ENCODE measurements at places on chromosomes 11 and 22.

DNA sequence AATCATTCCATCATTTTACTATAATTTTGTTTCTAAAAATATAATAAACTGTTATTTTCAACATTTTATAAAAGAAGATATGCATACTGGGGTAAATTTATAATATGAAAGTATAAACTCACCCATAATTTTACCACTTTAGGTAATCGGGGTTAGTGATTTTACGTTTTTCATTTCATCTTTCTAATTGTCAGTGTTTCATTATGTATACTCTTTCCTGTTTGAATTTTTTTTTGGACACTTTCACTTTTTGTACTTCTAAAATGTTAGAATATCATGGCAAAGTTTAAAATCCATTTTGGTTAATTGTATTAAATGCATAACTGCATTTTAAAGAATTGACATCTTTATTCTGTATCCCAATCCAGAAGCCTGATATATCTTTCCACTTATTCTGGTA lies 115.8 kb downstream of the METTL15 start:
- no peak for DNase-seq
- no peak overlapping the region for H3K27ac ChIP-seq
- no peak overlapping the region for H3K4me3 ChIP-seq
- peaks cover 12% of the 10 kb centered on the region for H3K4me1 ChIP-seq
- H3K27me3 ChIP-seq, result no peaks in the 10 kb centered on the region

DNA sequence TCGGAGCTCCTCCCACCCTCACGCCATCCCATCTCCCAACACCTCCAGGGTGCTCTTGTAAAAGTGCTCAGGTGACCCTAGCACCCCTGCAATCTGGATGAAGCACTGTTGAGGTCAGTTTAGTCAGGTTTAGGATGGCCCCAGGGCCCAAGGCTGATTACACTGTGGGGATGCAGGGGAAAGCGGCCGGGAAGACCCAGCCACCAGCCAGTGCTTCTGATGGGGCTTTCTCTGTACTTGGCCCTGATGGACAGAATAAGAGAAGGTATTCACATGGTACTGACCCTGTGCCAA lies 28.7 kb downstream of the TPBGL start:
- no peak overlapping the region for H3K27ac ChIP-seq
- peaks cover 10% of the 10 kb centered on the region for H3K4me1 ChIP-seq
- H3K27me3 ChIP-seq, result no peaks in the 10 kb centered on the region
- no peaks in the 10 kb centered on the region for H3K36me3 ChIP-seq
- no peak overlapping the region for H3K4me3 ChIP-seq
- DNase-seq, result no peak

GRCh38 chr11:121566279-121567168 lies 113.8 kb upstream of the SORL1-AS1 start:
- H3K4me3 ChIP-seq, result no peak overlapping the region
- no peaks in the 10 kb centered on the region for H3K27me3 ChIP-seq
- DNase-seq, result no peak
- peak overlapping the region; percentile 53 for H3K27ac ChIP-seq
- peaks cover 14% of the 10 kb centered on the region for H3K36me3 ChIP-seq
- peaks cover 27% of the 10 kb centered on the region for H3K4me1 ChIP-seq

DNA sequence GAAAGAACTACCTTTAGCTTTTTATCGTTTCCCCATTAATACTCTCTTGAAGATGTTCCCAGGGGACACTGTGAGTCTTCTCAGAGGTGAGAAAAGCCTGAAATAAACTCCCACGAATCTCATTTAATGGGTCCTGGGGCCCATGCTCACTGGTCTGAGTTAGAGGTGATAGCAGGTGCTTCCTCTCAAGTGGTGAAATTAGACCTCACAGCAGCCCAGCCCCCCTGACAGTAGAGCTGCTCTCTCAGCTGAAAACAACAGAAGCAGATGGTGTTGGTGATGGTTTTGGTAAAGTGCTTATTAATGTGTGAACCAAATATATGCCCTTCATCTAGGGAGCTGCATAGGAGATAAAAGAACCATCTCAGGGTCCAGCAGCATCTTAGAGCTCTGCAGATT lies 76.8 kb upstream of the VPREB1 start:
- no peak for DNase-seq
- H3K36me3 ChIP-seq, result no peaks in the 10 kb centered on the region
- H3K27ac ChIP-seq, result peak overlapping the region; percentile 78

DNA sequence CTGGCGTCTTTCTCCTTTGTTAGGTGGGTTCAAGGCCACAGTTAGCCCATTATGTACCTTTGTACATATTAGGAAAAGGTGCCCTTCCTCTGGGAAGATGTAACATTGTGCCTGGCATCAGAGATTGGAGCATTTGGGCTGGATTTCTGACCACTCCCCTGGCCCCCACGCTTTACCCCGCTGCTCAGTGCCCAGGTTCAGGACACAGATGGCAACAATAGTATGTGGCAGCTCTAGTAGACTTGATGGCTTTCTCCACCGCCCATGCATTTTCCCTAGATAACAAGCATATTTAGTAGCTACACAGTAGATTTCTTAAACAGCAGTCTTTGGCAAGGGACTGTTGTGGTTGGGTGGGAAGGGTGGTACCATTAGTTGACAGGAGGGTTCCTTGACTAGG lies 53.1 kb downstream of the YAP1 start:
- H3K27ac ChIP-seq, result no peak overlapping the region
- no peak overlapping the region for H3K4me3 ChIP-seq
- no peak for DNase-seq
- no peaks in the 10 kb centered on the region for H3K27me3 ChIP-seq
- H3K4me1 ChIP-seq, result no peaks in the 10 kb centered on the region
- no peaks in the 10 kb centered on the region for H3K36me3 ChIP-seq

- H3K36me3 ChIP-seq, result peaks cover 6% of the 10 kb centered on the region
- H3K27ac ChIP-seq, result no peak overlapping the region
- H3K27me3 ChIP-seq, result no peaks in the 10 kb centered on the region
- H3K4me1 ChIP-seq, result peaks cover 2% of the 10 kb centered on the region
- DNase-seq, result no peak
These were observed 50.9 kb downstream of the PPP2R1B start for GRCh38 chr11:111715142-111715816.

DNA sequence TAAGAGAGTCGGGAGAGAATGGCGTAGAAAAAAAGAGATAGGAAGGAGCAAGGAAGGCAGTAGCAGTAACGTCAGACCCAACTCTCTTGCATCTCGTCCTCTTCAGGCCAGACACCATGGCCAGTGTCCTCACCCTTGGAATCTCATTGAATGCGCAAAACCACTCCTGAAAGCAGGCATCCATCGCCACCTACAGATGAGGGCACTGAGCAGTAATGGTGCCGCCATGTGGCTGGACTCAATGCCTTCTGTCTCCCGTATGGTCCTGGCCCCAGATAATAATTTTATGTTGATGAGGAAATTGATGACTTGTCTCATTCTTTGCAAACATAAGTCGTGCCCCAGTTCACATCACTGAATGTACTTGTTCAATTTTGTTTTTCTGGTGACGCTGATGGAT lies 17.8 kb upstream of the ALX4 start:
- H3K4me1 ChIP-seq, result no peaks in the 10 kb centered on the region
- H3K27ac ChIP-seq, result no peak overlapping the region
- DNase-seq, result no peak

GRCh38 chr11:130516554-130517505 lies 68.4 kb downstream of the ADAMTS15 start:
- H3K4me3 ChIP-seq, result no peak overlapping the region
- no peaks in the 10 kb centered on the region for H3K27me3 ChIP-seq
- no peak for DNase-seq
- H3K27ac ChIP-seq, result no peak overlapping the region
- no peaks in the 10 kb centered on the region for H3K4me1 ChIP-seq

DNA sequence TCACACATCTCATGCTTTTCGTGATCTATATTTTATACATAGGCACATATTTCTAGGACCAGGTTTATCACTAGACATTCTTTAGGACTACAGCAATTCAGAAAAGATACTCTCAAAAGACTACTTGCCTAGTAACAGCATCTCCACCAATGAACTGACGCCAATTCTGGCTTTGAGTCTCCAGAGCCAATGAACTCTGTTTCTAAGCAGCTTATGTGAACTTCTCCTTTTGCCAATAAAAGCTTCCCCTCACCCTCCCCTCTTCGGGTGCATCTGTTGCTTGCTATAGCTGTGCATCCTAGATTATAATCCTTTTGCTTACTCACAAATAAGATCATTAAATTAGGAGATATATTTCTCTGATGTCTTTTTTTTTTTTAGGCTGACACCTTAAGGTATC lies 11.4 kb upstream of the ANKK1 start:
- no peak overlapping the region for H3K27ac ChIP-seq
- no peaks in the 10 kb centered on the region for H3K27me3 ChIP-seq
- H3K36me3 ChIP-seq, result no peaks in the 10 kb centered on the region
- no peak for DNase-seq

- peaks cover 11% of the 10 kb centered on the region for H3K27me3 ChIP-seq
- peaks cover 32% of the 10 kb centered on the region for H3K4me1 ChIP-seq
- H3K27ac ChIP-seq, result peak overlapping the region; percentile 83
- no peaks in the 10 kb centered on the region for H3K36me3 ChIP-seq
These were observed 342 bp downstream of the EFCAB6 start for GRCh38 chr22:43811777-43812148.

DNA sequence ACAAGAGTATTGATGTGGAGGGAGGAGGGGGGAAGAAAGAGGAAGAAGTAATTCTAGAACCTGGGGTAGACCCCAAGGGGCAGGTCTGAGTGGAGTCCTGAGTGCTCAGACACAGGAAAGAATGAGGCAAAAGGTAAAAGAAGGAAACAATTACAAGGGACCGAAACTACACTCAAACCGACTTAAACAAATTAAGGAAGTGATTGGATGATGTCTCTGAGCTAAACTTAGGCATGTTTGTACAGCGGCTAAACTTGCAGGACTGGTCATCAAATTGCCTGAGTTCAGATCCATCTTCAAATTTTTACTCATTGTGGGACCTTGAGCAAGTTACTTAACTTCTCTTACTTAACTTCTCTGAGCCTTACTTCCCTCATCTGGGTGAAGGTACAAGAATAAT lies 86.3 kb upstream of the LRRC55 start:
- no peaks in the 10 kb centered on the region for H3K36me3 ChIP-seq
- DNase-seq, result no peak
- H3K27me3 ChIP-seq, result peaks cover 2% of the 10 kb centered on the region
- no peak overlapping the region for H3K27ac ChIP-seq
- H3K4me3 ChIP-seq, result no peak overlapping the region

GRCh38 chr11:72807792-72808191 lies 6.4 kb upstream of the ATG16L2 start:
- DNase-seq, result no peak
- no peaks in the 10 kb centered on the region for H3K27me3 ChIP-seq

DNA sequence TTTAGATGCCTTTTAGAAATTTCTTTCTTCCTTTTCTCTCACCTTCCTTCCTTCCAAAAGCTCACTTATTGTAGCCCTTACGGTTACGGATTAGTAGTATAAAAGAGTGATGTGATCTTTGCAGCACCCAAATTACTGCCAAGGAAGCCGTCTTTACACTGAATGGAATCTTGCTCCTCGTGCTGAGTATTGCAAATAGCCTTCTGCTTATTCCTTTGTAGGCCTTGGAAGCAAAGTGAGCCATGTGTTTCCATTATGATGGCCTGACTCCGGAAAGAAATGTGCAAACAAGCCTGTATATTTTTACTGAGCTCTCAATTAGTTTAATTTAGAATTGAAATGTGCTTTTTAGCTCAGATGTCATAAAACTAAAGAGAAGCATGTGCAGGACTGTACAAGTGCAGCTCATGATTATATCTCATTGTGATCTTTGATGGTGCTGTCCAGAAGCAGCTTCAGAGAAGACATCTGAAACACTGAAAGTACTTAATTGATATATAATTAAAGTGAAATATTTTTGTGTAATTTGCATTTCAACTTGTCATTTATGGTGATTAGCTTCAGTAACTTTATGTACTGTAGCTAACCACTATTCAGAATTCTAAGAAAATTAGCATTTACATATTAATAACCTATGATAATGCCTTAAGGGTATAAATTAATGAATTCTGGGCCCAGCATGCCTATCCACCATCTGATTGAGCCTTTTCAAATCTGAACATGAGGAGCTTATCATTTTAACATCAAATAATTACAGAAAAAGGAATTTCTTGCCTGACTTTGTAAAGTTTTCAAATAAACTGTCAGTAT lies 129.3 kb downstream of the GRIA4 start:
- no peaks in the 10 kb centered on the region for H3K4me1 ChIP-seq
- no peak for DNase-seq
- no peaks in the 10 kb centered on the region for H3K27me3 ChIP-seq
- no peaks in the 10 kb centered on the region for H3K36me3 ChIP-seq
- no peak overlapping the region for H3K27ac ChIP-seq

DNA sequence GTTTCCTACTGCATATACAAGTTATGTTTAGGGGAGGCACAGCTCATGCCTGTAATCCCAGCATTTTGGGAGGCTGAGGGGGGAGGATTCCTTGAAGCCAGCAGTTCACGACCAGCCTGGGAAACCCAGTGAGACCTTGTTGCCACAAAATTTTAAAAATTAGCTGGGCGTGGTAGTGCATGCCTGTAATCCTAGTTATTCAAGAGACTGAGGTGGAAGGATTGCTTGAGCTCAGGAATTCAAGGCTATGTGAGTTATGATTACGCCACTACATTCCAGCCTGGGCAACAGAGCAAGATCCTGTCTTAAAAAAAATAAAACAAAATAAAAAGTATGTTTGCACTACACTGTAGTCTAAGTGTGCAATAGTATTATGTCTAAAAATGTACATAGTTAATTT lies 108.8 kb upstream of the TEAD1 start:
- no peaks in the 10 kb centered on the region for H3K4me1 ChIP-seq
- DNase-seq, result no peak
- H3K36me3 ChIP-seq, result no peaks in the 10 kb centered on the region
- H3K4me3 ChIP-seq, result no peak overlapping the region

GRCh38 chr11:60127311-60127811 lies 38.9 kb downstream of the MS4A2 start:
- H3K4me1 ChIP-seq, result no peaks in the 10 kb centered on the region
- no peak overlapping the region for H3K4me3 ChIP-seq

DNA sequence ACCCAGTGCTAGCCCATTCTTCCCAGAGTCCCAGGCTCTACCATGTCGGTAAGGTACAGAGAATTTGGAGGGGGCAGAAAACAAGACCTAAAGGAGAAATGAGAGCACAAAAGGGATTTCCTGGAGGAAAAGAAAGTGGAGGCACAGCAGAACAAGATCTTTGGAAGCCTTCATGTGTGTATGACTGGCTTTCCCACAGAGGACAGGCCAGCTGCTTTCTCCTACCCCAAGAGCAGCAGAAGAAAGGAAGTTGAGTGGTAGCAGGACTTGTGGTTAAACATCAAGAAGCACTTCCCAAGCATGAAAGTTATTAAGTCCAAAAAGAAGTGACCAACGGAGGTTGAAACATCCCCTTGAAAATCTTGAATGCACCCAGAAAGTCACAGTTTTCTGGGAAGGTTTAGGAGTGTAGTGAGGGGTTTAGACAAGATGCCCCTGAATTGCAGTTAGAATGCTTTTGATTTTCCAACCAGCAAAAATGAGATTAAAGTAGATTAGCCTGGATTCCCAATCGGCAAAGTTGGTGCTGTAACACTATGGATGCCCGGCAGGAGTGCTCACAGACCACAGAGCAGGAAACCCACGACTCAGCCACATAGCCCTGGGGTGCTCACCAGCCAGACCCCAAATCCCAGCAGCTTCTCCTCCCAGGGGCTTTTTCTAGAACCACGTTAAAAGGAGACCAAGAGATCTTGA lies 608 bp downstream of the TMPRSS13 start:
- peaks cover 47% of the 10 kb centered on the region for H3K4me1 ChIP-seq
- no peak for DNase-seq
- H3K4me3 ChIP-seq, result no peak overlapping the region
- peak overlapping the region; percentile 13 for H3K27ac ChIP-seq
- H3K36me3 ChIP-seq, result no peaks in the 10 kb centered on the region

- no peak overlapping the region for H3K27ac ChIP-seq
- no peak overlapping the region for H3K4me3 ChIP-seq
- no peaks in the 10 kb centered on the region for H3K4me1 ChIP-seq
- DNase-seq, result no peak
- H3K27me3 ChIP-seq, result no peaks in the 10 kb centered on the region
These were observed 36.4 kb downstream of the PI4KA start for GRCh38 chr22:20822240-20822639.
